ENCODE measurements at places on chromosomes 16 and 17.

- no peak for DNase-seq
Observed at GRCh38 chr17:28747051-28747691, 3.4 kb downstream of the TRAF4 start.

DNA sequence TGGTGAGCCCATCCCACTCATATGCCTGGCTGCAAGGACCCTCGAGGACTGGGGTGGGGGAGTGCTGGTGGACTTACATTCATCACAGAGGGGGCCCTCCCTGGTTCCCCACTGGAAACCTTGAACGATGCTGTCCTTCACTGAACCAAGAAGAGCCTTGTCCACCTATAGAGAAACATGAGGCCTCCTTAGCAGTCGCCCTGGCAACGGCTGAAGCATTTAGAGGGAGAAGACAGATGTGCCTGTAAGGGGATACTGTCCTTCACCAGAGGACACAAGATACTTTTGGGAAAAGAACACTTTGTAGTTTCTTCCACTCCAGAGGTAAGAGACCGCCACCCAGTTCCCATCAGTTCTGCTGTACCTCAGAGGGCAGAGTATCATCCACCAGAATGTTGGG is 6.5 kb downstream of the HIGD1B start:
- no peak for DNase-seq

DNA sequence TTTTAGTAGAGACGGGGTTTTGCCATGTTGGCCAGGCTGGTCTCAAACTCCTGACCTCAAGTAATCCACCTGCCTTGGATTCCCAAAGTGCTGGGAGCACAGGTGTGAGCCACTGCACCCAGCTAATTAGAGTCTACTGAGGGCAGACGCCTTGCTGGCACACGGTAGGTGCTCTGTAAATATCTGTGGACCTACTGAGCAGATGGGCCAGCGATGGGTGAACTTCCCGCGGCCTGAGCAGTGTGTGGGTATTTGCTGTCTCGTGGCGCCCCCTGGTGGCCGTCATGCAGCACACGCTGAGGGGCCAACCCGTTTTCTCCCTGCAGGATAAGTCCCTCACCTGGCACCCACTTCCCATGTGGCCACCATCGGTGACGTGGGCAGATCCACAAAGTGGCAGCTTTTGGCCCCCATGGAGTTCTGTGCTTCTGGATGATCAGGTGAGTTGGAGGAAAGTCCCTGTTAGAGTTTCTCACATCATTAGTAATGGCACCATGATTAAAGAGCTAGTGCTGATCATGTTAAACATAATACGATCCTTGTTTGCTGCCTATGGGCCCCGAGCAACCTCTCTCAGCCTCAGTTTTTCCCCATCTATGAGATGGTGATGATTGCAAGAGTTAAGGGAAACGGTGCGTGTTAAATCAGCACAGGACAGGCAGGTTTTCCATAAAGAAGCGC is 40.7 kb downstream of the ZDHHC7 start:
- no peak for DNase-seq

- no peak for DNase-seq
Observed at GRCh38 chr16:11583889-11584565, 2.7 kb downstream of the LITAF start.

GRCh38 chr17:948284-948852 is 31.2 kb downstream of the NXN start:
- DNase-seq, result no peak

GRCh38 chr17:42537826-42538451 is 1.9 kb downstream of the NAGLU start:
- no peak for DNase-seq
